Activated CD4-positive, alpha-beta memory T cell treated with anti-CD3 and anti-CD28 coated beads, Interleukin-2, amount 10 ng/mL, durations not matched to agents 7 days and 5 days (primary cell): ENCODE measurements at places on chromosomes 3 and 15.

GRCh38 chr15:61743345-61743909 is 316.8 kb downstream of the VPS13C start:
- no peak for DNase-seq

- no peak for DNase-seq
Measured at GRCh38 chr15:77637851-77638692, 5.4 kb upstream of the LINGO1 start.

DNA sequence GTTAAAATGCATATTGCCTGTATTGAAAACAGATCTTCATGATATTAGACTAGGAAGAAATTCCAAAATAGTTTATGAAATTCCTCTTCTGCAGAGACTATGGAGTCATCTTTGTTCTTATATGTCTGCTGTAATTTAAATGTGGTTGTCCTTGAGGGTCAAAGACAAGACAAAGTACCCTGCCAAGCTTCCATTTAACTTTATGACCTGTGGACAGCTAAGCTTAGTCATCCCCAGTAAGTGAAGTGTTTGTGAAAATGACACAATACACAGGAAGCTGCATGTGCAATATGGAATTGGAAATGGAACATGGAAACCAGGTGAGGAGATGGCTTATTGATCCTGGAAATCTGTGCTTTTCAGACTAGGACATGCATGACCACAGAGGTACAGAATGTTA is 68.5 kb upstream of the GBE1 start:
- no peak for DNase-seq

GRCh38 chr15:67280217-67280616 is 25.6 kb downstream of the IQCH start:
- DNase-seq, result no peak

DNA sequence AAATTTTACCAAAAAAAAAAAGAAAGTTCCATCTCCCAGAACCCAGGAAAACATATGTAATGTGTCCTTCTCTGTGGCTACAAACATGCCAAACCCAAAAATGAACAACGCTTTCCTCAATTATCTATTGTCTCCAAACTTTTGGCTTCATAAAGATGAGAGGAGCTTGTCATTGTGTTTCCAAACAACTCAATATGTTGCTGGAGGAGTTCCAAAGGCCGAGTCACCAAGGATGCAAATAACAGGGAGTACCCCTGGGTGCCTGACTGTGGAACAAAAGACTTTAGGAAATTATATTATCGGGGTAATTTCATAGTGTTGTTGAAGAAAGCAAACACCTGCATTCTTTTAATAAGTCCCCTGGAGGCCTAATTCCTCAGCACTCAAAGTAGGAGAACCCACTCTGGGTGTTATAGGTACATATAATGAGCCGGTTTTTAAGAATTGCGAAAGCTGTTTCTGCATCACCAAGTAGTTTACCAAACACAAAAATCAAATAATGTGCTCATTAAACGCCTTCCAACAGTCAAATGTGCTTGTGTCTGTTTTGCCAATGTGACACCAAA is 206.3 kb upstream of the PRICKLE2 start:
- DNase-seq, result no peak

DNA sequence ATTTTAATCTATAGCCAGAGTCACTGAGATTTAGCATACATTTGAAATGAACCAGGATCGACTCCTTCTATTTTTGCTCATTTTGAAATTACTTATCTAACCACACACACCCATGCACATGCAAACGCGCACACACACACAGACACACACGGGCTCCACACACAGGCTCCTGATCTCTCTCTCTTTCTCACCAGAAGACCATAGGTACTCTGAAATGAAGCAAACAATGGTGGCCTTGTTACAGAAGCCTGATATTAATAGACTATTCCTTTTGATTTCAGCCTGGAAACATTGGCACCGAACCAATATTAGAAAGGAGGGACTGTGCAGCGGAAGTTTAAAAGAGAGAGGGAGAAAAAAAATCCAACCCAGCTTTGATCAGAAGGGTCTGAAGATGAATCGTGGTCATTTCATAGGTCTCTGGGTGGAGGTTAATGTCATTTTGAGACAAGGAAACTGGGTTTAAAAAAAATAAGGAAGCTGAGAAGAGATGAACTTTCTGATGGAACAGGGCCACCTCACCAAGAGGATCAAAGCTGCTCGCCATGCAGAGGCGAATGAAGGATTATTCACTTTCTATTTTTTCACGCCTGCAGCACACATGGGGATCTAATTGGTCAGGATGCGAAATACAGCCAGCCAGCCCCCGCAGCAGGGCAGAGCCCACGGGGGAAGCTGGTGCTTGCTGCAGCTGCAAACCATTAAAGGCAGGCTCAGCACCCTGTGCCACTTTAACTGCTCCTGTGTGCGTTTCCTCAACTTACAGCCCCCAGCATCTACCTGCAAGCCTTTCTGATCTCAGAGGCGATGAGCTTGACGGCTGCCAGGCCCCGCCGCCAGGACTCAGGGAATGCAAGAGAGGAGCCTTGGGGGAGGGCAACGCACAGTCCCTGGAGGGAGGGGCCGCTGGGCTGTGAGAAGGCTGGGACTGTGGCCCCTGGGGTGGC is 88.8 kb downstream of the HES1 start:
- no peak for DNase-seq
